Neural crest cell (in vitro differentiated cells): ENCODE measurements at places on chromosomes 6 and 20. TPM values are rescaled to one million over a fixed set of nuclear protein-coding genes. Genes with fewer than 3 reads are reported as not detected.

GTSF1L gene
- not detected in 2 replicates for total RNA-seq

SEMG1 gene
- total RNA-seq = not detected in 2 replicates

GGTLC1 gene
- total RNA-seq = not detected in 2 replicates

LTA gene
- 0.26 and 0.36 TPM in 2 replicates for total RNA-seq

RRP36 gene
- 89.1 and 93.4 TPM in 2 replicates for total RNA-seq

DNA sequence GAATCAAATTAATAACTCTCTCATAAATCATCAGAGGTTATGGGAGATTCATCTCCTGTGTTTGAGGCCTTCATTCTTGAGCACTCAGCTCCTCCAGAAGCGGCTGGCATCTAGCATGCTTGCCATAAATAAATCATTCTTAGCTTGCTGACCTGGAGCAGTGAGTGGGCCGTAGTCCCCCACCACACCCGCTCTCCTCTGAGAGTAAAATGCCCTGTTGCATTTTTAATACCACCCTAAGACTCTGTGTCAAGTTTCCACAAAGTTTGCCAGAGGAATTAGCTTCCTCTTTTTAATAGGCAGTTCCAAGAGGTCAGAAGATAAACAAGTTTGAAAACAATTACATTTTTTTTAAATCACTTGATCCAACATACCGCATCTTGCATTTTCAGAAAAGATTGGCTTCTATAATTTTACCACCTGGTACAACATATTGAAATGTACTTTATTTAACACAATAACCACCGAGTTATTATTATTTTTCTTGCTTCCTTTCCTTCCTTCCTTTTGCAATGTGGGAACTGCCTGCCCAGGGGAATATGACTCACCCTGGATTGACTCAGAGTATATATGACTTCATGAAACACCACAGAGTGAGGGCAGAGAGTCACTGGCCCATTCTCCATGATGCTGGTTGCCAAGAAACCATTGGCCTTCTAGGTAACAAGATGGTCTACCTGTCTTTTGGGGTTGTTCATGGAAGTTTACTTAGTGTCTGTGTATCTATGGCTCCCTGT lies 29.4 kb upstream of the CLIC5 start:
- no peak for DNase-seq

GRCh38 chr6:69915346-69915745 lies 49.0 kb downstream of the COL19A1 start:
- no peak for DNase-seq

DNA sequence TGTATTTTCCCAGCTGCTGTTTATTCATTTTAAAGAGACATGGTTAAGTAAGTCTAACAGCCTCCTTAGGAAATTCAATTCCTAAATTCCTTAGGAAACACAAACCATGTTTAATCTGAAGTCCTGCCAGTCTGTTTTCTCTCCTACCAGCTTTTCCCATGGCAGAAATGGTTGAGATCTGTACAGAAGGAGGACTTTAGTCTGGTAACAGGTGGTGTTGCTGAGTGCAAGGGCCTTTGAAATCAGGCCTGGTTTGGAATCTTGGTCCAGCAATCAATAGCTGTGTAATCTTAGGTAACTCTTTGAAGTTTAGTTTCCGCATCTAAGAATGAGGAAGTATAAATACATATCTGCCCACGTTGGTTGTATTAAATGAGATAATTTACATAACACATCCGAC lies 232.5 kb downstream of the LAMA2 start:
- DNase-seq = no peak

DNA sequence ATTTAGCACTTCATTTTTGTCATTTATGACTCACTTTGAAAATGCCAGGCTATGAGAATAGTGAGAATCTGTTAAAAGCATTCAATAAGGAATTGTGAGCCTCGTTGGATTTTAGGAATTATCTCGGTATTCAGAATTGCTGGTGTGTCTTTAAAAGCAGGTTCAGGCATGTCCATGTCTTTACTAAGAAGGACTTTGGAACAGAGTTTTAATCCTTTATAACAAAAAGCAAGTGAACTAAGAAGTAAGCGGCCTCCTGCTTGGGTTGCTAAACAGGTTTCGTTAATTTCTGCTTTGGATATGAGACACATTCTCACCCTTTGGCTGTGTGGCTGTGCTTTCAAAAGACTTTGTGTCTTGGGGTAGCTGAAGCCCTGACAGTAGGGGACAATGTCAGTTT lies 74.9 kb downstream of the IGF2R start:
- DNase-seq = no peak

- DNase-seq = no peak
Observed at GRCh38 chr6:96330884-96331283, 190.7 kb upstream of the UFL1 start.

- DNase-seq = no peak
Observed at GRCh38 chr20:31677553-31678260, 40.0 kb downstream of the COX4I2 start.
